SW 1271 (cell line): ENCODE measurements at places on chromosomes 11 and 22.

- no peak for DNase-seq
Measured at GRCh38 chr11:120633616-120634393, 122.3 kb downstream of the GRIK4 start.

- no peak for DNase-seq
Measured at GRCh38 chr11:117199916-117200812, 994 bp downstream of the TAGLN start.

- DNase-seq, result no peak
Measured at GRCh38 chr22:47289336-47289985, 527.0 kb downstream of the TBC1D22A start.

DNA sequence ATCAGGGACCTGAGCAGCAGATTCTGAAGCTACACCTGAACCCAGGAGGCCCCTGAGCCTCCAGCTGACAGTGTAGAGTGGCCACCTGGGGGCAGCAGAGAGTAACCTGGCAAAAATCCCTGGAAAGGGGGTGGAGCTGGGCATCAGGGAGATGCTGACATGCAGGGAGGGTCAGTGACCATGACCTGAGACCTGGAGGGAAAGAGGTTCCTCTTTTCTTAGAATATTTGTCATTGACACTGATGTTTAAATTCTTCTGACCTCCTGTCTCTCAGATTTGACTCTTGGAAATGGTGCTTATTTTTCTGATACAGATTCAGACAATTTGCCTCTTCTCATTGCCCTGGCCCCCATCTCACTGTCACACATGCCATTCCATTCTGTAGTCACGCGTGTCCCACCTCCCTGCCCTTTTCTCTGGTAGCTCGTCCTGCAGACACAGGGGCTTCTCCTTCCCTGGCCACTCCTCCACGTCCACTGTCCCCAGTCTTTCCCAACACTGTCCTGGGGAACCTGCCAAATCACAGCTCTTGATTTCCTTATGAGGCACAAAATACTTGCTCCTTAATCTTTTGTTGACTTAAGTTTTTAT lies 117.2 kb upstream of the IGLL5 start:
- DNase-seq, result peak; percentile 12

- no peak for DNase-seq
Measured at GRCh38 chr11:22065472-22065871, 127.4 kb upstream of the ANO5 start.

DNA sequence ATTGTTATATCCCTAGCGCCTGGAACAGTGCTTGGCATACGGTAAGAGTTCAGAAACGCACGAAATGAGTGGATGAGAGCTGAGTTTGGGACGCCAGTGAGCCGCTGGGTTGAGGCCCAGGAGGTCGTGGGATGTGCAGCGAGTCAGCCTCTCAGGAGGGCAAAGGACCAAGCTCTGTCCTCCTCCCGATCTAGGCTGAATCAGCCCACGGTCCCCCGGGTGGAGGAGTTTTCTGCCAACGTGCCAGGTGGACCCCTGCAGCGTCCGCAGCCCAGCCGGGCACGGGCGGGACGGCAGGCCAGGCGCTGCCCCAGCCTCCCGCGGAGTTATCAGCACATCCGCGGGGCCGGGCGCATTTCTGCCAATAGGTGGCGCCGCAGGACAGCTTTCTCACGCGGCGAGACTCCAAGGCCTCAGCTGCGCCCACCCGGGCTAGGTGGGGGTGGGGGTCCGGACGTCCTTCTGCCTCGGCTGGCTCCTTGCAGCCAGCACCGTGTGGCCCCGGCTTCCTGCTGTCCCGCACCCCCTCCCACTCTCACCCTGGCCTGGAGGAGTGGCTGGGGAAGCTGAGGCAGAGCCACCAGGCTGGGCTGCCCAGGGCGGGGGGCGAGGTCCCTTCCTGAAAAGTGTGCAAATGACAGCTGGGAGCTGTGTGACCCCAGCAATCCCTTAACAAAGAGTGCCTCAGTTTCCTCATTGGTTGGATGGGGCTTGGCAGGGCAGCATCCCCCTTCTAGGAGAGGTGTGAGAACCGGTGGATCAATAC lies 2.2 kb upstream of the RPS19BP1 start:
- DNase-seq, result peak; percentile 41

DNA sequence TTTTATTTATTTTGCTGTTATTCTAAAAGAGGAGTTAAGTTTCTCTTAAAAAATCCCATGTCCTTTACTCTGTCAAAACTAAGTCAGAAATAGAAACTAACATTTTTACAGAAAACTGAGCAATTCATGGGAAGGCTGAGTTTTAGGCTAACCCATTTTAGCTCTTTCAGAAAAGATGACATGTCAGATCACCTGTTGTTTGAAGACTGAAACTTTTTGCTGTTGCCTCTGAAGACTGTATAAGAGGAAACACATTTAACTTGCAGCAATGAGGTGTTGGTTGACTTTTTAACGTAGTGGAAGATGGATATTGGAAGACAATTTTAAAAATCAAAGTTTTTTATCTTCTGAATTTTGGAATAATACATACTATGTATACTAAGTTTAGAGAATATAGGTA lies 115.4 kb downstream of the METTL15 start:
- no peak for DNase-seq

GRCh38 chr11:64834723-64835615 lies 9.5 kb downstream of the CDC42BPG start:
- DNase-seq, result peak; percentile 46
